ENCODE measurements at places on chromosomes 1 and 21.

GRCh38 chr1:154237435-154237834, 16.7 kb downstream of the UBAP2L start:
- no peak for DNase-seq

DNA sequence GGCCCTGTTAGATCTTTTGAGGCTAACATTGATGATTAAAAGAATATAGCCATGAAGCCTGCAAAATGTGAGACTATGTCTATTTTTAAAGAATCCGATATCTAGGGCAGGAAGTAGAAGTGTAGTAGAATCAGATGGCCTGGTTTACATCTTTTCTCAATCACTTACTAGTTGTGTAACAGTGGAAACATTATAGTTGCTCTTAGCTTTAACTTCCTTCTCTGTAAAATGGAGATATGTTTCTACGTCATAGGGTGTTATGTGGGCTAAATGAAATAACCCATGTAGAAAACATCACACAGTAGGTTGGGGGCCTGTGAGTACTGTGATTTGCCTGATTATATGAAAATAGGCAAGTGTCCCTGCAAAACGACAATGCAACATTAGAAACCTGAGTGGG, 4.4 kb upstream of the IGFN1 start:
- DNase-seq = no peak

- no peak for DNase-seq
Measured at GRCh38 chr21:45270306-45270821, 17.3 kb downstream of the POFUT2 start.

DNA sequence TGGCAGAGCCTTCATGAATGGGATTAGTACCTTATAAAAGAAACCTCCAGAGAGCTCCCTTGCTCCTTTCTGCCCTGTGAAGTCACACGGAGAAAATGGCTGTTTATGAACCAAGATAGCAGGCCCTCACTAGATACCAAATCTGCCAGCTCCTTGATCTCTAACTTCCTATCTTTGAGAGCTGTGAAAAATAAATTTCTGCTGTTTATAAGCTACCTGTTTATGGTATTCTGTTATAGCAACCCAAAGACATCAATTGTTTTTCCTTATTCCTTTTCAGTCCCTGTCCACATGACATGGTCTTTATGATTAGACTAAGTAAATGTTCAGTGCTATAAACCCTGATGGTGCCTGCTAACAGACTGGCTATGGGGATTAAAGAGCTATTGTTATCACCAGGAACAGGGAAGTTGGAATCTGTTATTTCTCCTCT, 9.7 kb upstream of the STIL start:
- DNase-seq = no peak

All from aorta (tissue), 5 donors.